Lower lobe of right lung (tissue), 2 donors: ENCODE measurements at places on chromosomes 5 and 9.

DNA sequence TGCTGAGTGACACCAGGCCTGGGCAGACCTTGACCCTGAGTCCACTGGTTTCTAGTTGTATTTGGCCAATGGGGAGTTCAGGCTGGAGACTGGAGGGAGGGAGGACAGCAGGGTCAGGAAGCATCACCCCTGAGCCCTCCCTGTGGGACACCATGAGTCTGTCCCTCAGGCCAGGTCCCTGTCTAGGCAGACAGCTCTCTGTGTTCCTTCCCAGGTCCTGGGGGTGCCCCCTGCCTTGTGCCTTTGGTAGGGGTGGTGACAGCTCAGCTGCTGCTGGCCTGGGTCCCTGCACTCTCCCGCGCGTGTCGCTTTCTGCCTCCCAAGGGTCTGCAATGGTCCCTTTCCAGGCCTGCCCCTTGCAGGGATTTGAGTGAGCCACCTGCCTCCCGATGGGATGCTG is 125.5 kb downstream of the OLFM1 start:
- peak; percentile 22 for DNase-seq

- DNase-seq, result no peak
Observed at GRCh38 chr5:42767491-42768105, 11.0 kb downstream of the CCDC152 start.

- peak; percentile 77 for DNase-seq
Observed at GRCh38 chr9:35690614-35691333, 1.0 kb upstream of the TPM2 start.

DNA sequence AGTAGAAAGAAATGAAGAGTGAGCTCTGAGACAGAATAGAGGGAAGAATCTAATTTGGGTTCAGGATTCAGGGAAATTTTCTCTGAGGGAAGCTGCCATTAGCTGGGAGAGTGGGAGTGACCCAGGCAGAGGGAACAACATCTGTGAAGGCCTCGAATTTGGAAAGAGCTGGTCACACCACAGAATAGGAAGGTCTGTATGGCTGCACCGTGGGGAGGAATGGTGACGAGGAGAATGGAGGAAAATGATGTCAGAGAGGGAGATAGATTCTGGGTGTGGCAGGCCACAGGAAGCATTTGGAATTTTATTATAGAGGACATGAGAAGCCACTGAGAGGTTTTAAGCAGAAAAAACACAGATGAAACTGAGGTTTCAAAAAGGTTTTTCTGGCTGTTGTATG is 98.5 kb downstream of the MAMDC2 start:
- DNase-seq, result no peak
